Activated CD8-positive, alpha-beta T cell treated with anti-CD3 and anti-CD28 coated beads, Interleukin-2, amount 10 ng/mL, durations not matched to agents 7 days and 5 days (primary cell): ENCODE measurements at places on chromosomes 7 and 10. TPM values are rescaled to one million over a fixed set of nuclear protein-coding genes. Genes with fewer than 3 reads are reported as not detected.

The ZNF777 gene
- 12.9 TPM for total RNA-seq

The MLXIPL gene
- total RNA-seq: not detected

The TMEM140 gene
- total RNA-seq: 12.7 TPM

The DGKB gene
- not detected for total RNA-seq

The NPY4R2 gene
- total RNA-seq: not detected

The GIMAP7 gene
- 134 TPM for total RNA-seq

The MGAM2 gene
- not detected for total RNA-seq

The TRIL gene
- total RNA-seq: not detected

The ZMYND11 gene
- total RNA-seq: 42.0 TPM

The NKX6-2 gene
- not detected for total RNA-seq

The CYP2W1 gene
- total RNA-seq: not detected

The HSPA12A gene
- not detected for total RNA-seq

The THSD7A gene
- not detected for total RNA-seq

The MOGAT3 gene
- total RNA-seq: not detected

The CACNB2 gene
- not detected for total RNA-seq

The WIPF3 gene
- total RNA-seq: not detected

The IFIT3 gene
- total RNA-seq: 42.8 TPM

The UNCX gene
- not detected for total RNA-seq

The ANXA8L1 gene
- not detected for total RNA-seq

The MRC1 gene
- total RNA-seq: not detected

The CDK14 gene
- total RNA-seq: not detected

The MARVELD1 gene
- total RNA-seq: 2.4 TPM

The ANXA8 gene
- not detected for total RNA-seq

The NPM3 gene
- 58.3 TPM for total RNA-seq

The MPLKIP gene
- 34.2 TPM for total RNA-seq
